ENCODE measurements at places on chromosomes 11 and 22.

GRCh38 chr11:83044958-83045712 lies 26.6 kb downstream of the RAB30 start:
- no peak for DNase-seq

- no peak for DNase-seq
These were observed 2.8 kb upstream of the SIPA1 start for GRCh38 chr11:65634905-65635731.

DNA sequence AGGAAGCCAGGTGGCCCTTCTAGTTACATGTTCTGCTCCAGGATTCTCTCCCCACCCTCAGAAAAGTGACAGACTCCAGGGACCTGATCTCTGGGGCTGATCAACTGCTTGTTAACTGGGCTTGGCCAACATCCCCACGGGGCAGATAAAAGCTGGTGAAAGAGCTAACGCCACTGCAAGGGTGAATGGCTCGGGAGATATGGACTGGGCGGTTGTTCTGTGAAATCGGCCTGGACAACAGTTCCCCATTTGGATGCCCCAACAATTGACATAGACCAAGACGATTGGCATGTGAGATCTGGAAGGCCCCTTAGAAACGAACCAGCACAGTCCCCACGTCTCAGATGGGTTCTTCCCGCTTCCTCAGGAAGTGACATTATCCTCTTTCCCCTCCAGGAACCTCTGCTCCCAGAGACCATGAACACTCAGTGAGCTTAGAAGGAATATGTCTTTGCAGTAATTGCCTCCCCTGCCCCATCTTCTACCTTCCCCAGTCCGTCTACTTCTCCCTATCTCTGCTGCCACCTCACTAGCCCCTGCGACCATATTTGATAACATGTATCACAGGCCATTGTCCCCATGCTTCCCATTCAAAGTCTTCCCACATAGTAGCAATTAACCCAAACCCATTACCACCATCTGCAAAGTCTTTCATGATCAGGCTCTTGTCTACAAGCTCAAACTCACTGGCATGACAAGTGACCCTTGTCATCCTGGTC lies 5.6 kb upstream of the PRG2 start:
- no peak for DNase-seq

DNA sequence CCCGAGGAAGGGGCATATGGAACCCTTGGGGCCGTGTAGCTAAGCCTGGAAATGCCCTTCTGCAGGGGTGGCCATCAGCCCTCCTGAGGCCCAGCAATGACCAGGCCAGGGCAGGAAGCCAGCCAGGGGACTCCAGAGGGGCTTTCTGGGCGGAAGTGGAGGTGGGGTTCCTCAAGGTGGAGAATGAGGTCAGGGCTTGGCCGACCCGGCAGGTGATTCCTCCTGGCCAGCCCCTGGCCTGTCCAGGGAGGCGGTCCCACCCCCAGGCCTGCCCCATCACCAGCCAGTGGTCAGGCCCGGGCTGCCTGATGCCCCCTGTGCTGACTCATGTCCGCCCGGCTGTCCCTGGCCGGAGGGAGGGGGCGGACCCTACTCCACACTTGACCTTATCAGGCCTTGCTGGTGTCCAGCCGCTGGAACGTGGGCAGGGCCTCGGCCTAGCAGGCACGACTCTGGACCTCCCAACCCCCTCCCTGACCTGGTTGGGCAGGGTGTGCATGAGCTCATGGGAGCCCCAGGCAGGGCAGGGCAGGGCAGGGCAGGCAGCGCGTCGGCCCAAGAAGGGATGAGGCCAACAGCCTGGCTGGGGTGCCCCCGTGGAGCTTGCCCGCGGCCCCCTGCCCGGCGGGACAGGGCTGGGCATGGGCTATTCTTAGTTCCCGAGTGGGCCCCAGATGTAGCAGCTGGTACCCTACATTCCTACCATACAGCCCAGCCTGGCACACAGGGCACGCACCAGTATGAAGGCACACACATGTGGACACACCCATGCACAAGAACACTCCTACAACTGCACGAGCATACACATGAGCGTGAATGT lies 35.9 kb downstream of the RPL3 start:
- DNase-seq = no peak

GRCh38 chr11:64990222-64990923 lies 6.4 kb downstream of the BATF2 start:
- no peak for DNase-seq

DNA sequence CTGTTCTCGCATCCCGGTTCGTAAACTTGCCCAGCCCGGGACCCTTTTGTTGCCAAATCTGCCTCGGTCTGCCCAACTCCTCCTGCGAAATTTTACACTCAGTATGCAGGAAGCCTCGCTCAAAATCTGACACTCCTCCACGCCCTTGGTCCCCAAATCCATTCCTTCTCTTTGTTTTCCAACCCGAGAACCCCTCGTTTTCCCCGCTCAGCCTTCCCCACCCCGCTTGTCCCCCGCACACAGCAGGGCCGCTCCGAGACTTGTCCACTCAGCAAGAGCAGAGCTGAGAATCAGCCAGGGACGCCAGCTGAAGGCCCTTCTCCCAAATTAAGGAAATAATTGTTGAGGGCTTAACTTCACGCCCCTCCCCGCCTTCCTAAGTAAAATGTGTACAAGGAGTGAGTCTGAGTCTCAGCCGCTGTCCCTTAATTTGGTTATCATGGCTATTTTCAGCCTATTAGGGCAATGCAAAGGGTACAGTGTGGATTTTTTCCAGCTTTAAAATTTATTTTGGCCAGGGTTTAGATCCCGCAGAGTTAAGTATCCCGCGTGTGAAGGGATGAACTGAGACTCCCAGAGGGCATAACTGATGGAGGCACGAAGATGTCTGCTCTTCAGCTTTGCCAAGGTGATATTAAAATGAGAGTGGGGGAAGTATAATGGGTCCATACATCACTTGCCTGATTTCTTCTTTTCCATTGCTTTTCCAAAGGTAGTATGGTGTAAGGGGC lies 581 bp upstream of the FBXO3 start:
- no peak for DNase-seq

DNA sequence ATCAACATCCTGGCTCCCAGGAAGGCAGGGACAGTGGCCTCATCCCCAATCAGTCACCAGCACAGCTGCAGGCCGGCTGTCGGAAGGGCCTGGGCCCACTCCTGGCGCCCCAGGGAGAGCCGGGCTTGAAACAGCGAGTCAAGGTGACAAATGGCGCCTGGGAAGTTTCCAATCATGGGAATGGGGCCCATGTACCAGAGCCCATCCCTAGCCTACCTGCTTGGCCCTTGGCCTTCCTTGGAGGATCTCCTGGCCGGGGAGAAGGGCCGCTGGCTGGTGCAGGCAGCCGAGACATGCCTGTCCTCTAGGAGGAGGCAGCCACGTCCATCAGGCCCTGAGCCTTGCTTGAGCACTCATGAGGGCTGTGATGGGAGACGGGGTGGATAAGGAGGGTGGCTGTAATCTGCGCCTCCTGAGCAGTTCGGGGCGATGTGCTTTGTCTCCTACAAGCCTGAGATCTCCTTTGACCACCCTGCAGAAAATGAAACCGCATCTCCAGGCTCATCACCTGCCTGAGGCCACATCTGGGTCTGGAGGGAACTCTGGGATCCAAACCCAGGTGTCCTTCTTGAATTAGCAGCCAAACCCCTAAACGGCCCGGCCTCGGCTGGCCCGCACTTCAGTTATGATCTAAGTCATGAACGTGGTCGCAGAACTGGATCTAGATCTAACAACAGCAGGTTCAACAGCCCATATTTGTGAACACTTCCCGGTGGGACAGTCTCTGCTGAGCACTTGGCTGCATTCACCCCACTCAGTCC lies 862.0 kb downstream of the TBC1D22A start:
- DNase-seq = no peak

DNA sequence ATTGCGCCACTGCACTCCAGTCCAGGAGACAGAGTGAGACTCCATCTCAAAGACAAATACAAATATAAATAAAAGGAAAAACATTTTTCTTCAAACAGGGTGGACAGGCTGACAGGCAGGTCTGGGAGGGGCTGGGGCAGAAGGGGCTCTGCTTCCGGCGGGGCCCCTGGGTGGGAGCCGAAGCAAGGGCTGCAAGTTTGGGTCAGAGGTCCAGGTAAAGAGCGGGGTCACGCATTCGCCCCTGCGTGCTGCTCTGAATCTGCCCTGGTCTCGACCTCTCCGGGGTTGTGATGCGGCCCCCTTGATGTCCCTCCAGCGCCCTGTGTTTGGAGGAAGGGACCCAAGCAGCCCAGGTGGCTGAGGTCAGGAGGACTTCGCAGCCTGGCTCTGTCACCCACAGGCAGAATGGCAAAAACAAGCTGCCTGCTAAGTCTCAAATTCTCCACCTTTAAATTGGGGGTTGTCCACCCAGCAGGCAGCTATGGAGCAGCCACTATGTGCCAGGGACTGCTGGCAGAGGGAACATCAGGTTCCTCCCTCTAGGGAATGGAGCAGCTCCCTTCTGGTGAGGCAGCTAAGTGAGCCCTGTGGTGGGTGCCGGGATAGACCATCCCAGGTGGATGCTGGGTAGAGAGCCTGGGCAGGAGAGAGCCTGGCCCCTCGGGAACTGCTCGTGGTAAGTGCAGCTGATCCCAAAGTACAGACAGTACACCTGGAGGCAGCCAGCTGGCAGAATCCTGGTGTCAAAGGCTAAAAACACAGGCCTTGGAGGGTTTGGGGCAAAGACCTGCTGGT lies 10.3 kb upstream of the PHF21B start:
- no peak for DNase-seq

DNA sequence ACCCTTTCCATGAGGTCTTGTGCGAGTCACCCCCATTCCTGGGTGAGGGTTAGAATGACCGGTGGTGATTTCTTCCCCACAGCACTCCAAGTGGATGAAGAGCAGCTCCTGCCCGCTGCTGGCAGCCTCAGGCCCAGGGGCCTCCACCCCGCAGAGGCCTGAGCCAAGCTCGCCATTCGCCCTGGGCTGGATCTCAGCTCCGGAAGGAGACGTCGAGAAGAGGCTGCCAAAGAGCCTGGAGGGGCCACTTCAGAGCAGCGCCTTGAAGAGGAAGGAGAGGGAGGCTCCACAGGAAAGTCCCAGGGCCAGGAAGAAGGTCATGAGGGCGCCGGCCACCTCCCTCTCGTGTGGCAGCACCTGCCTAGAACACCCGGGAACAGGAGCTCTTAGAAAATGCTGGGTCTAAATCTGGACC lies 8.4 kb downstream of the SLC29A2 start:
- no peak for DNase-seq

- no peak for DNase-seq
These were observed 57.2 kb downstream of the RPS6KA4 start for GRCh38 chr11:64415996-64416728.

Data from activated T-cell treated with anti-CD3 and anti-CD28 coated beads for 1 hour (primary cell).